ENCODE measurements at places on chromosomes 2 and 18. TPM values are rescaled to one million over a fixed set of nuclear protein-coding genes. Genes with fewer than 3 reads are reported as not detected.

C2orf69 gene
- 15.0 TPM for total RNA-seq

GRCh38 chr2:191910518-191910917, 63.6 kb upstream of the CAVIN2 start:
- H3K4me3 ChIP-seq = no peak overlapping the region
- no peaks in the 10 kb centered on the region for H3K27me3 ChIP-seq
- no peak overlapping the region for H3K27ac ChIP-seq
- H3K4me1 ChIP-seq = peaks cover 8% of the 10 kb centered on the region
- H3K36me3 ChIP-seq = no peaks in the 10 kb centered on the region
- DNase-seq = no peak

GRCh38 chr18:80251700-80252099, 4.4 kb upstream of the PARD6G start:
- H3K27ac ChIP-seq = no peak overlapping the region
- no peak overlapping the region for H3K4me3 ChIP-seq
- H3K36me3 ChIP-seq = no peaks in the 10 kb centered on the region
- no peak for DNase-seq

DNA sequence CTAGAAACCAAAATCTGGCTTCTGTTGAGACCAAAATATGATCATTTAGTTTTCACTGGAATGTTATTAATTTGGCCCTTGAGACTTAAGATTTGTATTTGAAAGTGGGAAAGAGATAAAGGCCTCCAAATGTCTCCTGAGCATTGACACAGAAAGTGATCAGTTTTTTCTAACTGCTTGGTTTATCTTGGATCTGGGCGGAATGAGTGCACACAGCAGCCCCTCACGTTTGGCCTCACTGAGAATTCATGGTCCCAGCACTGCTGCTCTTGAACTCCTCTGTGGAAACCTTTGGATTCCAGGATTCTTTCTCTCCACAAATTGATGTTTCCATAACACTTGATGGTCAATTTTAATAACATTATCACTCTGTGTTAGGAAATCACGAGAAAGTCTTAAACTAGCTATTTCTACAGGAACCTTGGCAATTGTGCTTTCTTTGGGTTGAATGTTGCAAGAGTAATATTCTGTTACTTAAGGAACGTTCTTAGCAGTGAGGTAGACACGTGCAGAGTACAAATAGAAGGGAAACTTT, 180.3 kb upstream of the BCL2L11 start:
- H3K36me3 ChIP-seq = no peaks in the 10 kb centered on the region
- no peak overlapping the region for H3K27ac ChIP-seq
- no peaks in the 10 kb centered on the region for H3K4me1 ChIP-seq
- no peak overlapping the region for H3K4me3 ChIP-seq

STARD7 gene
- total RNA-seq = 110 TPM

GRCh38 chr2:53632714-53633113, 134.9 kb upstream of the CHAC2 start:
- peak; percentile 29 for DNase-seq
- no peaks in the 10 kb centered on the region for H3K36me3 ChIP-seq
- H3K4me3 ChIP-seq = no peak overlapping the region
- H3K27ac ChIP-seq = no peak overlapping the region

DNA sequence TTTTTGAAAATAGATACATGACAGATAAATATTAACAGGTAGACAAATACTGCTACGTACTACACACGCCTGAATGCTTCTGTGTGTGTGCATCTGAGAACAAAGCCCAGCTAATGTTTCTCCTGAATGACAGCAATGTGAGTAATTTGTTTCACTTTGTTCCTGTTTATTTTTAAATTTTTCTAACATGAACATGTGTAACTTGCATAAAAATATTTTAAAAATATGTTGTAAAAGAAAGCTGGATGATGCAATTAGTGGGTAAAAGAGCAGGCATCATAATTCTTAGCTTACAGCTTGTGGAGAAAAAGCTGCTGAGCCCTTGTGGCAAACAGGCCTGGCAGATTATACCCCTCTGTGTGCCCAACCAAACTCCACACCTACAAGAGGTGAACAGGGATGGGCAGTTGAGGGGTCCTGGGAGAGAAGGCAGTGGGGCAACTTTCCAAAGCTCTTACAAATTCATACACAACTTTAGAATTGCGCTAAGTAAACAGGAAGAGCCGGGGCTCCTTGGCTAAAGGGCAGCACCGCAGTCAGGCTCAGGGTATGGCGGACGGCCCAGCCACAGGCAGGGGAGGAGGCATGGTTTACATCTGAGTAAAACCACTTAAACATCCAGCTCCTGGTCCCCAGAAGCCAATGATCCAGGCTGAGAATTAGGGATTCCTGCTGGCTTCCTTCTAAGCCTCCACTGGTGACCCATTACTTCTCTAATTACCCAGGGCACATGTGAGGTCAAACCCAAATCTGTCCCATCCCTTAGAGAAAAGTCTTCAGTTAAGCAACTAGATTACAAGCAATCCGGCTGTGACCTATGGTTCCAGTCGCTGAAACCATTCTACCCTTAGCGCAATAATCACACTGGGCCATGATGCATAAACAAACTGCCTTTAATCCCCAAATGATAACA, 14.0 kb downstream of the PXDN start:
- H3K27me3 ChIP-seq = no peaks in the 10 kb centered on the region
- no peak overlapping the region for H3K4me3 ChIP-seq
- peaks cover 56% of the 10 kb centered on the region for H3K4me1 ChIP-seq

GRCh38 chr2:99867770-99868169, 274.6 kb downstream of the AFF3 start:
- DNase-seq = no peak
- H3K27me3 ChIP-seq = no peaks in the 10 kb centered on the region
- no peak overlapping the region for H3K27ac ChIP-seq
- H3K4me1 ChIP-seq = peaks cover 16% of the 10 kb centered on the region
- no peak overlapping the region for H3K4me3 ChIP-seq

CHRNG gene
- not detected for total RNA-seq

DNA sequence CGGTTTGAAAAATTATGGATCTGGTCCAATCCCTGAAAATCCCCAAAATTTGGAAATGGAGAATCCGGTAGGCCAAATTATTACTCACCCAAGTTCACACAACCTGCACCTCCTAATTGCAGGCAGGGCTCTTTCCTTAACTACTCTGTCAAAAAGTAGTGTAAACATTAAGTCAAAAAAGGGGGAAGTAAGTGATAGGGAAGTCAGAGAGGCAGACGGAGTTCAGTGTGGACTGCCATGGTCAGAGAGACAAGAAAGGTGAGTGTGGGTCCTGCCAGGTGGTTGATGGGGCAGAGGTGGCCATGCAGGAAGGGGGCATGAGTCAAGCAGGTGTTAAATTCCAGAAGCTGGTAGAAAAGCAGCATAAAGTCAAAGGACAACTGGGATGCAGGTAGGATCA, 104.7 kb upstream of the STPG4 start:
- H3K27me3 ChIP-seq = no peaks in the 10 kb centered on the region
- no peak overlapping the region for H3K4me3 ChIP-seq
- H3K36me3 ChIP-seq = no peaks in the 10 kb centered on the region
- no peak for DNase-seq
- no peak overlapping the region for H3K27ac ChIP-seq
- peaks cover 3% of the 10 kb centered on the region for H3K4me1 ChIP-seq

POTEJ gene
- total RNA-seq = not detected

GRCh38 chr2:216107760-216108159, 1.4 kb upstream of the XRCC5 start:
- peaks cover 26% of the 10 kb centered on the region for H3K4me1 ChIP-seq
- peaks cover 22% of the 10 kb centered on the region for H3K36me3 ChIP-seq
- no peak for DNase-seq
- H3K27me3 ChIP-seq = no peaks in the 10 kb centered on the region
